Left ventricle myocardium inferior (tissue), 1 donor: ENCODE measurements at places on chromosomes 7 and 10. TPM values are rescaled to one million over a fixed set of nuclear protein-coding genes. Genes with fewer than 3 reads are reported as not detected.

The ITGA8 gene
- total RNA-seq, result 1.7 TPM

The ACADSB gene
- total RNA-seq, result 109 TPM

The CYP3A5 gene
- total RNA-seq, result not detected

The AKR1C8 gene
- total RNA-seq, result 0.22 TPM

GRCh38 chr10:87092861-87093631 lies 1.6 kb downstream of the GLUD1 start:
- DNase-seq, result no peak
- peak overlapping the region; percentile 83 for H3K4me3 ChIP-seq
- peak overlapping the region; percentile 99 for H3K27ac ChIP-seq

DNA sequence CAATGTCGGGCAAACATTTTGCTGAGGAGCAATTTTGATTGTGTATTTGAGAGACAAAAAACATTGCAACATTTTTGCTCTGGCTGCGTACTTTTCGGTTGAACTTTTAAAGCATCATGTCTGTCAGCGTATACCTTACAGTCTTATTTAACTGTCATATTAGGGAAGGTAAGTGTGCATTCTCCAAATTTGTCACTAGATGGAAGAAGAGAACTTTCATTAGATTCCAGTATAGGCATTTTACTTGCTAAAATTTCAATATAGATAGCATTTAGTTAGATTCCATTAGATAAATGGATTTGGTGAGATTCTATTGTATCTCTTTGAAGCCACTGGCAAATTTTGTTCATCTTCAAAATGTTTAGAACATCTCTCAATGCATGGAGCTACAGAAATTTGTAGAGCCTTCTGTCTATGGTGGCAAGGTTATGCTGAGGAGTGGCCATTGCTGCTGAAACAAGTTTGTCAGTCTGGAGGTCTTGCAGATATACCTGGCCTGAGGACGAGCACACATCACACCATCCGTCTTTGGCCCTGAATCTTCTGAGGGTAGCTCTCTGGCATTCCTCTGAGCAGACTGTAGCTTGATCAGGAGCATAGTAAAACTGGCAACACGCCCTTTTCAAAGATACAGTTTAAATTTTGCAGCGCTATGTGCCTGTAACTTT lies 437.5 kb upstream of the MBL2 start:
- no peaks in the 10 kb centered on the region for H3K4me1 ChIP-seq
- H3K27ac ChIP-seq, result no peak overlapping the region
- H3K4me3 ChIP-seq, result no peak overlapping the region
- no peaks in the 10 kb centered on the region for H3K36me3 ChIP-seq

GRCh38 chr10:77029777-77030717 lies 607.6 kb downstream of the KCNMA1 start:
- DNase-seq, result no peak
- H3K36me3 ChIP-seq, result no peaks in the 10 kb centered on the region
- H3K27ac ChIP-seq, result no peak overlapping the region
- peaks cover 69% of the 10 kb centered on the region for H3K27me3 ChIP-seq

DNA sequence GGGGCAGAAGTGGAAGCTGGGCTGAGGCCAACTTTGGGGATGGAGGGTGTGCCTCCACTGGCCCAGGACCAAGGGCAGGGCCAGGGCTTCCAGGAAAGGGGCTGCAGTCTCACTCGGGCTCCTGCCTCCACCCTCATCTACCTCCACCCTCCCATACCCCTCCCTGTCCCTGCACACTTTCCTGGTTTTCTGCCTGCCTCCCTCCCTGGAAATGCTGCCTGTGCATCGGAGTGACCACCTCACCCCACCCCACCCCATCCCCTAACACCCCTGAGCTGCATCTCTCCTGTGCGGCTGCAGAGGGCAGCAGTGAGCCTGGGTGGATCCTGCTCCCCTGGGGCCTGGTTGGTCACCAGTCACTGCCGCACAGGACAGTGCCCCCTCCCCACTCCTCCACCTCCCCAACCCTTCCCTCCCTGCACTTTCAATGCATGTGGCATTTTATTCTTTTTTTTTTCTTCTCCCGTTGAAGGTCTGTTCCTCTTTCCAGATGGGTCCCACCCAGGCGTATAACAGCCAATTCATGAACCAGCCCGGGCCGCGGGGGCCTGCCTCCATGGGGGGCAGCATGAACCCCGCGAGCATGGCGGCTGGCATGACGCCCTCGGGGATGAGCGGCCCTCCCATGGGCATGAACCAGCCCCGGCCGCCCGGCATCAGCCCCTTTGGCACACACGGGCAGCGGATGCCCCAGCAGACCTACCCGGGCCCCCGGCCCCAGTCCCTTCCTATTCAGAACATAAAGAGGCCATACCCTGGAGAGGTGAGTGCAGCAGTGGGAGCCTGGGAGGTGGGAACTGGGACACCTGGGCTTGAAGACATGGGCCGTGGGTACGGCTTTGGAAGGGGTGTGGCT lies 54.1 kb upstream of the PPIF start:
- peaks cover 90% of the 10 kb centered on the region for H3K36me3 ChIP-seq
- H3K4me3 ChIP-seq, result no peak overlapping the region
- peak overlapping the region; percentile 66 for H3K27ac ChIP-seq
- DNase-seq, result no peak
- peaks cover 53% of the 10 kb centered on the region for H3K4me1 ChIP-seq
- H3K27me3 ChIP-seq, result no peaks in the 10 kb centered on the region

DNA sequence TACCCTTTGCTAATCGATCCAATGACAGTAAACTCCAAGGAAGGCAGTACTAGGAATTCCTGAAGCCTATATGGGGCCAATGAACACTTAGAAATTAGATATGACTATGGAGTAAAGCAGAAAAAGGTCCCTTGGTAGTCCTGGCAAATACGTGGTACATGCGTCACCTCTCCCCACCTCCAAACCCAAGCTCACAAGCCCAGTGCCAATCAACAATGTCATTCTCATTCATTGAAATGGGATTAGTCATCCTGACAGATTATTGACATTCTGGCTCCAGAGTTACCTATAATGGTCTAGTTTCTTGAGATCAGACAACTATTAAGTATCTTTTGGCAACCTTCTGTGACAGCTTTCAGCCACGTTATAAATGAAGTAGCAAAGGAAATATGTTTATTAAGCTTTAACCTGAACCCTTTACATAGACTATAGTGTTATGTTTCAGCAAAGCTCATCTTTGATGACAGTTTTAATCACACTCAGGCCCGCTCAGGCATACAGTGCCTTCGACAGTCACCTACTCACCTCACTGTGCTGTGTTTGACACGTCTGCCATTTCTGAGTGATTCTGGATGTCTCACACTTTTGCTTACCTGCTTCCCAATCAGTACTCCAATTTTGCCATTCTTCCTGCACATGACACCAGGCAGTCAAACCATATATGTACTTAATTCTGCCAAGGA lies 69.6 kb upstream of the ADO start:
- H3K36me3 ChIP-seq, result no peaks in the 10 kb centered on the region
- DNase-seq, result no peak
- H3K27me3 ChIP-seq, result peaks cover 32% of the 10 kb centered on the region
- H3K4me3 ChIP-seq, result no peak overlapping the region
- H3K4me1 ChIP-seq, result peaks cover 4% of the 10 kb centered on the region
- no peak overlapping the region for H3K27ac ChIP-seq

DNA sequence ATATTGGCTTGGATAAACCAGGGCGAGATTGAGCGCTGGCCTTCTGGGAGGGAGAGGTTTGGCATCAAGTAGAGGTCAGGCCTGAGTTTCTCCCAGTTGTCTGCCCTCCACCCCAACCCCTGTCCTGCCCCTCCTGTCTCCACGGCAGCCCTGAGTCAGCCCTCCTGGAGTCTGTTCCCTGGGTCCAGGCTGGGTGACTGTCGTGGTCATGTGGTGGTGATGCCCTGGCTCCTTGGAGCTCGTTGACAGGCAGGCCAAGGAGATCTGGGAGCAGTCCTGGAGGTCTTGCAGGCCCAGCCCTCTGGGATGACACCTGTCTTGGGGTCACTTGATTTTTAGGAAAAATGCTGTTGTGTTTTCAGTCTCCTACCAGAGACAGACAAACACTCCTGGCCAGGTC lies 53.6 kb upstream of the PODXL start:
- DNase-seq, result no peak
- H3K36me3 ChIP-seq, result no peaks in the 10 kb centered on the region
- H3K27ac ChIP-seq, result no peak overlapping the region

DNA sequence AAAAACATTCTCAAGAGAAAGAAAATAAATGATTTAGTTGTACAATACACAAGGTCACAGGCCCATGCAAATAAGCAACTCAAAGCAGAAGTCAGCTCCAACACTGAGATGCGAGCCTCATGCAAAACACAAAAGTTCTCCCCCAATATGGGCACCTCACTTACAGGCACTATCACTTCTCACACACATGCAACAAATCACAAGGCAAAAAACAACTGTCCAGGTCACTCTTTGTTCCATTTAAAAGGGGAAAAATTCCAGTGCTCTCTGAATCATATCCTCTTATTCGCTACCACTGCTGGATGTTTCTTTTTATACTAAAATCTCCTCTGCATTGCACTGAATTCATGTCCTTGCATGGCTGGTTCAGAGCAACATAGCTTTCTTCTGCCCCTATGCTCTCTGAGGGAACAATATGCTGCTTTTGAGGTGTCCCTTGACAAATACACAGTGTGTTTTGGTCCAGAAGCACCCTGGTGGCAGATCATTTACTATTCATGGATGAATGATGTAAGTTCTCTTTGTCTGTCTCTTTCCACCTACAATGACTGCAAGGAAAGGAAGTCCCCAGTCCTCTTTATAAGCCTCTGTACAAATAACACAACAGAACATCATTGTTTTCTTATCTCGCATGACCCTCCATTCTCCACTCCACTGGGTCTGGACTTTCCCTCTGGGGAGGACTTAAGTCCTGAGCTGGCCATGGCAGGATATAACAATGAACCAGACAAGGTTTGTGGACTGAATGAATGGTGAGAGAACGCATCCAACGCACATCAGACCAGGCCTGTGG lies 85.4 kb upstream of the GSDME start:
- no peak overlapping the region for H3K4me3 ChIP-seq
- H3K4me1 ChIP-seq, result no peaks in the 10 kb centered on the region
- DNase-seq, result no peak
- no peak overlapping the region for H3K27ac ChIP-seq
- peaks cover 7% of the 10 kb centered on the region for H3K36me3 ChIP-seq
- H3K27me3 ChIP-seq, result no peaks in the 10 kb centered on the region

DNA sequence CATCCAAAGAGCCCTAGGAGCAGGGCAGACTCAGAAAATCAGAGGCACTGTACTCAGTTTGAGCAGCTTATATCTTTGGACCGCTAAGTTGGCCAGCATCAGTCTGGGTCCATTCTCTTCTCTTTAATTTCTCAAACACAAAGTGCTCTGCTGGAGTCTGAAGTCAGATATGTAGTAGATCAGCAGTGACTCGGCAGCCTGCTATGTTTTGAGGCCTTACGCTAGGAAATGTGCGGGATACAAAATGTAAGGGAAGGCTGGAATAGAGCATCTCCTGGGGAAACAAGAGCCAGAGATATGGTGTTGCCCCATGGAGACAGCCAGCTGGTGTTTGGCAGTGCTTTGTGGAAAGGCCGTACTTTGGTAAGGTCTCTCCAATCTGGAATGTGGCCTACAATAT lies 60.6 kb upstream of the VKORC1L1 start:
- H3K36me3 ChIP-seq, result no peaks in the 10 kb centered on the region
- H3K27me3 ChIP-seq, result no peaks in the 10 kb centered on the region
- no peaks in the 10 kb centered on the region for H3K4me1 ChIP-seq
- no peak overlapping the region for H3K4me3 ChIP-seq
- no peak for DNase-seq
- no peak overlapping the region for H3K27ac ChIP-seq

DNA sequence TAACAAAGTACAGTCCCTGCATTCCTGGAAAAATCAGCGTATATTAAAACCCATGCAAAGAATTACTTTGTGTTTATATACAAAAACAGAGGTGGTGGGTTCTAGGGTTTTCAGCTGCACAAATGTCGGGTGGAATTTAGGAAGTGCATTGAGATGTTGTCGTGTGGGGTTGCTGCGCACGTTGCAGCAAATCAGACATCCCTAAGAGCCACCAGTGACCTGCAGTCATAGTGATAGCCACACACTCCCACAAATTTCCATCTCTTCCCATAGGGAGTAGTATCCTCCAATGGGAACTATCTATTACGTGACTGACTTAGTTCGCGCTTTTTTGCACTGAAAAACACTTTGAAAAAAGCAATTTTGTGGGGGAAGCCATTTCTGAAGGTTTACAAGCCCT lies 375.2 kb upstream of the GALNT17 start:
- no peak overlapping the region for H3K27ac ChIP-seq
- no peaks in the 10 kb centered on the region for H3K36me3 ChIP-seq
- H3K4me1 ChIP-seq, result no peaks in the 10 kb centered on the region
- H3K4me3 ChIP-seq, result no peak overlapping the region

DNA sequence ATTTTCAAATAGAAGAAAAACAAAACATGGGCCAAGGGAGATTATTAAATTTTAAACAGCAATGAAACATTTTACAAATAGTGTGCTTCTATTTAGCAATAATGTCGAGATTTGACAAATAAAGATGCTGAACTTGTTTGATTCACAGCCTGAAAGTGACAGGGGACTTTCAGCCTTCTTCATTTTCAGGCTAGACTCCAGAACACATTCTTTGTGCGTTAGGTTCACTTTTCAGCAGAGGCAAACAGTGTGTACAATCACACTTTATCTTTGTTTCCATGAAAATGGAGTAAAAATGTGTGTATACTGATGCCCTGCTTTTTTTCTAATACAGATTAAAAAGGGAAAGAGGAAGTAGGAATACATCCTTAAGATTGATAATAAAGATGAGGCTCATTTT lies 35.6 kb downstream of the FAM171A1 start:
- no peaks in the 10 kb centered on the region for H3K4me1 ChIP-seq
- no peak overlapping the region for H3K4me3 ChIP-seq
- no peaks in the 10 kb centered on the region for H3K36me3 ChIP-seq
- H3K27me3 ChIP-seq, result no peaks in the 10 kb centered on the region
- H3K27ac ChIP-seq, result peak overlapping the region; percentile 41

GRCh38 chr10:69125554-69125953 lies 1.6 kb downstream of the VPS26A start:
- H3K27me3 ChIP-seq, result no peaks in the 10 kb centered on the region
- no peak overlapping the region for H3K27ac ChIP-seq
- no peak for DNase-seq
- H3K4me1 ChIP-seq, result peaks cover 54% of the 10 kb centered on the region
- H3K4me3 ChIP-seq, result peak overlapping the region; percentile 86
- no peaks in the 10 kb centered on the region for H3K36me3 ChIP-seq

GRCh38 chr10:122930140-122930539 lies 19.7 kb downstream of the FAM24A start:
- no peaks in the 10 kb centered on the region for H3K4me1 ChIP-seq
- H3K4me3 ChIP-seq, result no peak overlapping the region
- no peak overlapping the region for H3K27ac ChIP-seq
- H3K27me3 ChIP-seq, result no peaks in the 10 kb centered on the region
- peaks cover 2% of the 10 kb centered on the region for H3K36me3 ChIP-seq

- DNase-seq, result peak; percentile 76
- H3K4me1 ChIP-seq, result peaks cover 16% of the 10 kb centered on the region
- H3K36me3 ChIP-seq, result no peaks in the 10 kb centered on the region
- H3K4me3 ChIP-seq, result peak overlapping the region; percentile 62
- peak overlapping the region; percentile 74 for H3K27ac ChIP-seq
- H3K27me3 ChIP-seq, result peaks cover 44% of the 10 kb centered on the region
Measured at GRCh38 chr7:42493436-42494198, 256.6 kb upstream of the GLI3 start.

GRCh38 chr7:12211711-12212485 lies 804 bp downstream of the TMEM106B start:
- peaks cover 33% of the 10 kb centered on the region for H3K4me1 ChIP-seq
- peak overlapping the region; percentile 95 for H3K27ac ChIP-seq
- H3K36me3 ChIP-seq, result peaks cover 21% of the 10 kb centered on the region
- H3K4me3 ChIP-seq, result peak overlapping the region; percentile 85

GRCh38 chr10:97820096-97820704 lies 29.4 kb upstream of the GOLGA7B start:
- H3K27ac ChIP-seq, result no peak overlapping the region
- H3K4me1 ChIP-seq, result no peaks in the 10 kb centered on the region
- DNase-seq, result no peak
